ENCODE measurements at places on chromosomes 1 and 21.

- DNase-seq = no peak
Measured at GRCh38 chr1:966135-966703, at the start of gene PLEKHN1. TSS of gene PLEKHN1 (plus strand) at chr1:966482. CDS start at chr1:966532, 50 bp downstream.

DNA sequence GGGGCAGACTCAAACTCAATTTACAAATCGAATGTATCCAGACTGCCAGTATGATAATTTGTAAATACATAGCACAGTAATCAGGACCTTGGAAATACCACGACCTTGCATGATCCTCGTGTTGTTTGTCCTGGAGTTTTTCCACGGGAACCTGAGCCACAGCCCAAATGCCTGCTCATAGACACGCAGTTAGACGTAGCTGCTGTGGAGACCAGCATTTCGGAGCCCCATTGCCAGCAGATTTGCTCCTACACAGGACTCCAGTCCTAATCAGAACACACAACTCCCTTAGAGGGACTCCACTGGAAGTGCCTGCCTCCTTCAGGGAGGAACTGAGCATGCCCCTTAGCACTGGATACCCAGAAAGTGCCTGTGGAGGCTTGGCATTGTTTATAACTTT, 163.2 kb downstream of the GALNT2 start:
- DNase-seq = no peak

GRCh38 chr1:165364568-165365133, 8.1 kb upstream of the LMX1A start:
- DNase-seq = no peak

DNA sequence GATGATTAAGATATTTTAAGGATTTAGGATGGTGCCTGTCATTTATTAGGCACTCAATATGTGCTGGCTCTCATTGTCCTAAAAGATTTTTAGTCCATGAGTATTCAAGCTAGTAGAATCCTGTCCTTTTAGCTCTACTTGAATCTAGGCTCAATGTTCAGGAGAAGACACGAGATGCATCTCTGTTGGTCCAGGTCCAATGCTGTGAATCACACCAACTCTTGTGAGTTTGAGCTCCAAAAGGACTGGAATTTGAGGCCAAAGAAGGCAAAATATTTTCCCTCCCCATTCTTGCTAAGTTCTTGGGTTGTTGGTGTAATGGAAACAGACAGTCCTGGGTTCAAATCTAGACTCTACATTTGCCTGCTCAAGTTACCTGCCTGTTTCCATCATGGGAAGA, 1.4 kb upstream of the PODN start:
- DNase-seq = no peak

- peak; percentile 26 for DNase-seq
Measured at GRCh38 chr21:26116456-26117011, 54.0 kb downstream of the APP start.

- no peak for DNase-seq
Measured at GRCh38 chr21:38881131-38881530, 75.4 kb downstream of the ETS2 start.

DNA sequence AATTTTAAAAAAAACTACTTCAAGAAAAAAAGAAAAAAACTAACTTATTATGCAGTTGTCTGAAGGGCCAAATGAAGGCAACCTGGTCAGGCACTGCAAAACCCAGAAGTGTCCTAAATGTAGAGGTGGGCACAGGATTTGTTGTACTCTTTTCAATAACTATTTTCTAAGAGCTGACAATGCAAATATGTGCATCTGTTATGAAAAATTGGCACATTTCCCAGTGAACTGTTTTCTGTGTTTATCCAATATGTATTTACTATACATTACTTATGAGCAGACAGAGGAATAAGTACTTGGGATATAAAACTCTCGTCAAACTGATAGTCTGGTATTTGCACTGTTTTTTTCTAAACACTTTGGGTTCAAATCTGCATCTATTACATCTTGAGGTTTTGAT, 188.0 kb upstream of the C21orf91 start:
- DNase-seq = no peak

GRCh38 chr1:156667968-156668709, 9.1 kb downstream of the NES start:
- DNase-seq = no peak

GRCh38 chr1:164640686-164641352, 81.8 kb downstream of the PBX1 start:
- DNase-seq = no peak

DNA sequence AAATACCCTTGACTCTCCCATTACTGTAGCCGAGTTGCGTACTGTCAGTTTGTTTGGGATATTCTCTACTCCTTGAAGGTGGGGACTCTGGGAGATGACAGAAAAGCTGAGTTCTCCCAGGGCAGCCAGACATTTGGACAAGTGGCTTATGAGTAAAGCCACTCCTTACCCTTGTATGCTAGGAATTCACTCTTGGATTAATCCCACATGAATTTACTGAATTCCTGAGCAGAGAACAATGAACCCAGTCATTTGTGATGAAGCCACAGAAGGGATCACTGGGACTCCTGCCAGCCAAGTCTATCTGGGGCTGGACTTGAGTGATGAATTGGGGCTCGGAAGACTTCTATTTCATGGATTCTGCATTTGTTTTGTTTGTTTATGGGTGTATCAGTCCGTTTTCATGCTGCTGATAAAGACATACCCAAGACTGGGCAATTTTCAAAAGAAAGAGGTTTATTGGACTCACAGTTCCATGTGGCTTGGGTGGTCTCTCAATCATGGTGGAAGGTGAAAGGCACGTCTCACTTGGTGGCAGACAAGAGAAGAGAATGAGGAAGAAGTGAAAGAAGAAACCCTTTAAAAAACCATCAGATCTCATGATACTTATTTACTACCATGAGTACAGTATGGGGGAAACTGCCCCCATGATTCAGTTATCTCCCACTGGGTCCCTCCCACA, 25.1 kb downstream of the C1orf116 start:
- no peak for DNase-seq

GRCh38 chr1:152185544-152186391, 26.7 kb upstream of the RPTN start:
- DNase-seq = peak; percentile 67

DNA sequence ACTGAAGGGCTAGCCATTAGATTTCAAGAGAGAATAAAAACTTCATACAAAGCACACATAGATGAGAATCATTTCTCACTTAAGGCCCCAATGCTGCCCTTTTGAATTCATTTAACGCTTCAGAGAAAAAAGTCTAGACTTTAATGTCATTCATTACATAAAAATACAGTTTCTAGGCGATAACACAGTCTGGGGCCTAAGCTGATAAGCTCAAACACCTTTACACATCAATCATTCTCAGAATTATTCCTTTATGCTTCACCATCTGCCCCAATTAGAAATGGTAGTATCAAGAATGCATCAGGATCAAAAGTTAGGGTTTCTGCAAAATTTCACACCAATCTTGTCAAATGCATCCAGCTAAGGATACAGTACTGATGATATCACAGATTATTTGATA, 100.1 kb upstream of the HP1BP3 start:
- no peak for DNase-seq

DNA sequence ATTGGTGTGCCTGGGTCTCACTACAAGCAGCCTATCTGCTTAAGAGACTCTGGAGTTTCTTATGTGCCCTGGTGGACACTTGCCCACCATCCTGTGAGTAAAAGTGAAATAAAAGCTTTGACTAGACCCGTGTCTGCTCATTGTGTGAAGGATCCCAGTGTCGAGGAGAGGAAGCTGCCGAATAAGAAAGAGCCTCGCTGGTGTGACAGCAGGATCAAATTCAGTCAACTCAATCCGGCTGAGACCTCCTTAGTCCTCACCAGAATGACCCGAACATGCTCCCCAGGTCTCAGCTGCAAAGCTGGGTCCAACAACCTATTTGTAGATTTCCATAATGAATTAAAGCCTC, 14.8 kb downstream of the CD2 start:
- no peak for DNase-seq

All from NCI-H526 treated with DMSO at 0.1 percent for 48 hours (cell line).